ENCODE measurements at places on chromosomes 6 and 20. TPM values are rescaled to one million over a fixed set of nuclear protein-coding genes. Genes with fewer than 3 reads are reported as not detected.

Gene KCNK15
- total RNA-seq, result 0.27 TPM

GRCh38 chr6:7725849-7726415, at the start of gene BMP6:
Gene BMP6 (plus strand): TSS chr6:7726099. CDS start chr6:7726956, 857 bp downstream.
- H3K4me3 ChIP-seq, result peak within 1 kb of the TSS; percentile 61
- peak; percentile 90 for DNase-seq
- H3K4me1 ChIP-seq, result peaks cover 15% of the 10 kb centered on the region

Gene SLC22A2
- total RNA-seq, result not detected

- no peak overlapping the region for H3K4me3 ChIP-seq
- no peaks in the 10 kb centered on the region for H3K4me1 ChIP-seq
- H3K27ac ChIP-seq, result no peak overlapping the region
- no peak for DNase-seq
- H3K27me3 ChIP-seq, result no peaks in the 10 kb centered on the region
Observed at GRCh38 chr6:118896339-118897136, 2.6 kb downstream of the ASF1A start.

Gene ZSCAN23
- total RNA-seq, result 3.3 TPM

- H3K36me3 ChIP-seq, result no peaks in the 10 kb centered on the region
- no peaks in the 10 kb centered on the region for H3K4me1 ChIP-seq
- DNase-seq, result no peak
- H3K27me3 ChIP-seq, result no peaks in the 10 kb centered on the region
- H3K27ac ChIP-seq, result no peak overlapping the region
Observed at GRCh38 chr6:166826264-166826663, 130.1 kb downstream of the RNASET2 start.

- no peak overlapping the region for H3K27ac ChIP-seq
- no peak overlapping the region for H3K4me3 ChIP-seq
- H3K4me1 ChIP-seq, result no peaks in the 10 kb centered on the region
- no peak for DNase-seq
Observed at GRCh38 chr20:16505894-16506293, 67.4 kb downstream of the KIF16B start.

- no peak for DNase-seq
- H3K4me1 ChIP-seq, result no peaks in the 10 kb centered on the region
- no peak overlapping the region for H3K27ac ChIP-seq
- H3K27me3 ChIP-seq, result no peaks in the 10 kb centered on the region
- no peak overlapping the region for H3K4me3 ChIP-seq
Observed at GRCh38 chr6:140825731-140826130, 1307.0 kb upstream of the GJE1 start.

GRCh38 chr6:128172081-128172480, 271.2 kb upstream of the THEMIS start:
- H3K4me1 ChIP-seq, result no peaks in the 10 kb centered on the region
- no peak for DNase-seq
- no peaks in the 10 kb centered on the region for H3K27me3 ChIP-seq
- no peaks in the 10 kb centered on the region for H3K36me3 ChIP-seq

Gene PNLDC1
- 0.72 TPM for total RNA-seq

DNA sequence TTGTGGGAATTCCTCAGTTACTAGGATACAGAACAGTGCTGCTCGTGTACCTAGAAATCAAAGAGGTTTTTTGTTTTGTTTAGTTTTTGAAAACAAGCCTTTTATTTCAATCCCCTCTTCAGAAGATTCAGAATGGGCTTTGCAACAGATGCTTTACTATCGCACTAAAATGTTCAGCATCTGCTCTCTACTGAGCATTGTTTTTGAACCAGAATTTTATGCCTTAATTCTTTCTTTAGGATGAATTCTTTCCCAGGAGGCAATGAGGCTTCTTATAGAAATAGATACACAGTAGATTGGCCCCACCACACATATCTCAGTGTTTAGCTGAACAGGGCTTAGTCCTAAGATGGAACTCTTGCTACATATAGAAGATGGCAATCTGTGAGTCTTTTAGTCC, 95.9 kb upstream of the SPACA1 start:
- H3K4me3 ChIP-seq, result no peak overlapping the region
- no peaks in the 10 kb centered on the region for H3K27me3 ChIP-seq
- DNase-seq, result no peak
- H3K4me1 ChIP-seq, result no peaks in the 10 kb centered on the region

Gene GSTA2
- total RNA-seq, result 0.35 TPM

DNA sequence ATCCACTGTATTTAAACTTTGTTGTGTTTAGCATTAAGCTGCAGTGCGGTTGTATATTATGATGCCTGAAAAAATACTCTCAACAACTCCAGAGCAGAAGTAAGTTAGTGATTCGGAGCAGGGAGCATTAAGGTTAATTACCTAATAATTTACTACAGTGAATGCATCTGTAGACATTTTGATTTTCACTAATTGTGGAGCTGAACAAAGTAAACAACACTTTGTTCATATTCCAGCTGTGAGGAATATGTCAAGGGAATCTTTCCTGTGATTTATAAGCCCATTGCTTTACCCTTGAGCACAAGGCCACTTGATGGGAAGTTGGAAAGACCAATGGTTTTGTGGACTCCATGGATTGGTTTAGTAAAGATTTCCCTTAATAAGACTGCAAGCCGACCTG, 77.1 kb downstream of the CBLN4 start:
- no peaks in the 10 kb centered on the region for H3K36me3 ChIP-seq
- no peak overlapping the region for H3K4me3 ChIP-seq

GRCh38 chr6:110517034-110517433, 40.6 kb upstream of the SLC22A16 start:
- no peaks in the 10 kb centered on the region for H3K4me1 ChIP-seq
- DNase-seq, result no peak
- H3K27me3 ChIP-seq, result no peaks in the 10 kb centered on the region
- H3K36me3 ChIP-seq, result no peaks in the 10 kb centered on the region
- H3K27ac ChIP-seq, result no peak overlapping the region

- no peaks in the 10 kb centered on the region for H3K36me3 ChIP-seq
- H3K4me3 ChIP-seq, result no peak overlapping the region
- H3K27ac ChIP-seq, result no peak overlapping the region
- DNase-seq, result no peak
- H3K27me3 ChIP-seq, result no peaks in the 10 kb centered on the region
Observed at GRCh38 chr6:6586671-6587526, 1.6 kb upstream of the LY86 start.

Gene GINS1
- total RNA-seq, result 5.4 TPM

GRCh38 chr6:106549521-106549920, 79.8 kb downstream of the RTN4IP1 start:
- no peak for DNase-seq
- no peak overlapping the region for H3K4me3 ChIP-seq
- H3K4me1 ChIP-seq, result no peaks in the 10 kb centered on the region
- H3K27ac ChIP-seq, result no peak overlapping the region
- no peaks in the 10 kb centered on the region for H3K36me3 ChIP-seq

DNA sequence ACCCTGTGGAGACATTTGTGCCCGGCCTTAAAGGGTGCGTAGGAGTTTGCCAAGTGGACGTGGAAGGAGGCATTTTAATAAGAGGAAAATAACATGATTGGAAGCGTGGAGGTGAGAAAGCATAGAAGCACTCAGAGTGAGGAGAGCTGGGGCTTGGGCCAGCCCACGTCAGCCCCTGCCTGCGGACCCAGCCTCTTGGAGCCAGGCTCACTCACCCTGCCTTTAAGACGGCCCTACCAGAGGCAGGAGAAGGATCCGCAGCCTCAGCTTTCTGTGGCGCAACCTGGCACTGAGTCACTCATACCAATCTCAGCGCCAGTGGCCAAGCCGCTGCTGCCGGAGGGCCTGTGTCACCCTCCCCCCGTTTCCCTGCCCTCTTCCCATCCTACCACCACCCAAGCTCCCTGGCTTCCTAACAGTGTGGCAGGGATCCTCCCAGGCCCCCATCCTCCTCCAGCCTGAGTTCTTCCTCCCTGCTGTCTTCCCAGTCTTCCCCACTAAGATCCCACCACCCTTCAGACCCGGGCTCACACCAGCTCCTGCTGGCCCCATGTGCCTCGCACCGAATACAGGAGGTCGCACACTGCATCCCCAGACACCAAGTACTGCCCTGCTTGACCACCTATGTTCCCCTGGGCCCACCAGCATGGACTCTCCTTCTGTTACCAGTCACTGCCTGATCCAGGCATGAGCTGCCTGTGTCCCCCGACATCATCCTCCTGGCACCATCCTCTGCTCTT, 285.2 kb downstream of the UST start:
- H3K4me3 ChIP-seq, result no peak overlapping the region
- no peaks in the 10 kb centered on the region for H3K27me3 ChIP-seq
- H3K27ac ChIP-seq, result no peak overlapping the region
- H3K36me3 ChIP-seq, result no peaks in the 10 kb centered on the region
- H3K4me1 ChIP-seq, result no peaks in the 10 kb centered on the region

GRCh38 chr20:50379049-50379990, 130.9 kb upstream of the PTPN1 start:
- H3K27me3 ChIP-seq, result no peaks in the 10 kb centered on the region
- H3K4me1 ChIP-seq, result no peaks in the 10 kb centered on the region
- peak overlapping the region; percentile 11 for H3K4me3 ChIP-seq
- H3K27ac ChIP-seq, result peak overlapping the region; percentile 59

DNA sequence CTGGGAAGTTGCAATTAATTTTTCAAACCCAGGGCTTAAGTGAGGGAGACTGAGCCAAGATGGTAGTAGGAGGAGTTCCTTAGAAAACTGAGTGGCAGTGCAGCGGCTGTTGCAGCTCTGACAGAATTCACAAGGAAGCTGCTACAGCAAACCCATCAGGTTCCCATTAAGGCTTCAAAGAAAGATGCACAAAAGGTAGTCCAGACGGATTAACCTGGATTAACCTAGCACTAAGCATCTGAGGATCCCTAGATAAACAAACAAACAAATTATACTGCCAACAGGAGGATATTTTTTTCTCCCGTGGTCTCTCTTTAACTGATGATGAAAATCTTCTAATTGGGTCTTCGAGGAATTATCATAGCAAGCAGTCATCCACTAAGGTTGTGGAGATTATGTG, 5.2 kb downstream of the TENT5A start:
- no peak overlapping the region for H3K4me3 ChIP-seq
- no peaks in the 10 kb centered on the region for H3K4me1 ChIP-seq
- H3K36me3 ChIP-seq, result no peaks in the 10 kb centered on the region
- no peak overlapping the region for H3K27ac ChIP-seq
- no peak for DNase-seq

DNA sequence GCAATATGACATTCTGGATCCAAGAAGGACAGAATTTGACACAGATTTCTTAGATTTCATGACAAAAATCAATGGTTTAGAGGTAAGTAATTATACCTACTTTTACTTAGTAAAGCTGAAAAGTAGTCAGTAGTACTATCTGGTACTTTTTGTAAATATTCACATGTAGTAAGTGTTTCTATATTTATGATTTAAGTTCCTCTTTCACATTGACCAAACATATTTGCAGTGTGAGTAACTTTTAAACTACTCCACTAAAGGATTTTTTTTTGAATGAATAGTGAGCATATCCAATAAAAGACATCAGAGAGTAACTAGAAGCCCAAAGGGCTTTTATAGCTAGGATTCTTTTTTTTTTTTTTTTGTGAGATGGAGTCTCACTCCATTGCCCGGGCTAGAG, 60.8 kb downstream of the DNAH8 start:
- H3K36me3 ChIP-seq, result no peaks in the 10 kb centered on the region
- H3K27ac ChIP-seq, result no peak overlapping the region
- no peaks in the 10 kb centered on the region for H3K4me1 ChIP-seq

Gene GMPR
- total RNA-seq, result 3.4 TPM

- no peaks in the 10 kb centered on the region for H3K4me1 ChIP-seq
- H3K27ac ChIP-seq, result no peak overlapping the region
- no peaks in the 10 kb centered on the region for H3K27me3 ChIP-seq
- no peak for DNase-seq
- no peaks in the 10 kb centered on the region for H3K36me3 ChIP-seq
- H3K4me3 ChIP-seq, result no peak overlapping the region
Observed at GRCh38 chr6:35810971-35811698, 6.0 kb downstream of the LHFPL5 start.

- no peak overlapping the region for H3K27ac ChIP-seq
- no peak for DNase-seq
- no peaks in the 10 kb centered on the region for H3K4me1 ChIP-seq
Observed at GRCh38 chr6:107075951-107076381, 39.3 kb downstream of the BEND3 start.

GRCh38 chr20:1330075-1330830, 1.3 kb upstream of the SDCBP2 start:
- H3K27ac ChIP-seq, result peak overlapping the region; percentile 97
- no peak overlapping the region for H3K4me3 ChIP-seq
- DNase-seq, result peak; percentile 87
- H3K36me3 ChIP-seq, result no peaks in the 10 kb centered on the region
- peaks cover 6% of the 10 kb centered on the region for H3K4me1 ChIP-seq

Gene CAGE1
- not detected for total RNA-seq

DNA sequence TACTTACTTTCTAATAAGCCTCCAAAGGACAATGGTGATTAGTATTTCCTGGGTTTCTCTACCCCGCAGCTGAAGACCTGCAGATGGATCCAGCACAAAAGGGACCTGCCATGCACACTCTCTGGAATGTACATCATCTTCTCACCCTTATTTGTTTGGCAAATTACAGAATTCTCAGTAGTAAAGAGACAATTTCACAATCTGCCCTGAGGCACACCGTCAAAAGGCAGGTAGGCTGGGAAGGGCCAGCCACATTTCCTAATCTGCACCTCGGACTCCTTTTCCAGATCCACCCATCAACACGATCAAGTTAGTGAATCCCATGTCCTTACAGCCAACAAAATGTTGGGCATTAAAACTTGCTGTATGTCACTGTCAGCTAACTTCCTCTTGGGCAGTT, 4.9 kb downstream of the OVOL2 start:
- H3K4me1 ChIP-seq, result peaks cover under 1% of the 10 kb centered on the region
- H3K27ac ChIP-seq, result no peak overlapping the region
- DNase-seq, result no peak
- H3K27me3 ChIP-seq, result peaks cover 13% of the 10 kb centered on the region

Gene PKIB
- 113 TPM for total RNA-seq

GRCh38 chr20:6122873-6123648, at the start of gene FERMT1:
Gene FERMT1 (minus strand): TSS chr20:6123030. CDS start chr20:6119554, 3,476 bp downstream.
- H3K27me3 ChIP-seq, result peaks cover 3% of the 10 kb centered on the region
- no peaks in the 10 kb centered on the region for H3K36me3 ChIP-seq
- H3K27ac ChIP-seq, result peak within 1 kb of the TSS; percentile 81

DNA sequence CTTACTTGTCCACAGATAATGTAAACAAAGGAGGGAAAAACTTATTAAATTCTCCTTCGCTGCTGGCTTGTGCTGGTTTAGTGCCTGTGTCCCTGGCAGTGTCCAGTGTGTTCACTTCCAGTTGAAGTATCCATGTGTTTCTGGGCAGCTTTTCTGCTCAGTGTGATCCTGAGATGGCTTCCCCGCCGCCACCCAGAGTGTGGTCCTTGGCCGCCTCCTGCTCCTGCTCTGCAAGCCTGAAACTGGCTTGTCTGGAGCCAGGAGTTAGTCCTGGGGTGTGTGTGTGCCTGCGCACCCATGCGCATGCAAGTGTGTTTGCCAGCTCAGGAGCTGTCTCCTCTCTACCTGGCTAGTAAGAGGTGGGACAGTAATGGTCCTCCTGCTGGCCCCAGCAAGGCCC, 7.2 kb downstream of the BTBD3 start:
- H3K4me1 ChIP-seq, result no peaks in the 10 kb centered on the region
- H3K4me3 ChIP-seq, result no peak overlapping the region
- no peak for DNase-seq

Gene MCHR2
- total RNA-seq, result not detected

DNA sequence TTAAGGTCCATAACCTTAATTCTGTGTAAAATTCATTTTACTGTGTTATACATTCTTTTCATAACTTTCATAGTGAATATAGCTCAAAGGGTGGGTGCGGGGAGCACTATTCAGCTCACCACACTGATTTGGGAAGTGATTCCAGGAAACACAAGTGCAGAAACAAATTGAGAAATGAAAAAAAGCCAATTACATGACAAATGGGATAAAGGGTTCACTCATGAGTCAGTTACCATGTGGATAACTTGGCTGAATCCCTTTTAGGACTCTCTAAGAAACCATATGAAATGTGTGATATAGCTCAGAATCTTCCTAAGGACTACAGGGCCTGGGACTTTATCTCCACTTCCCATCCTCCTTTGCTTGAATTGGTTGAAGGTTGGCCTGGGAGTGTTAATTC, 3.1 kb upstream of the BTN2A1 start:
- peaks cover 2% of the 10 kb centered on the region for H3K4me1 ChIP-seq
- no peak overlapping the region for H3K4me3 ChIP-seq
- H3K27ac ChIP-seq, result no peak overlapping the region
- no peaks in the 10 kb centered on the region for H3K27me3 ChIP-seq
- no peaks in the 10 kb centered on the region for H3K36me3 ChIP-seq

Measured in colonic mucosa (tissue), 4 donors.